ENCODE measurements at places on chromosomes 12 and 14. TPM values are rescaled to one million over a fixed set of nuclear protein-coding genes. Genes with fewer than 3 reads are reported as not detected.

GRCh38 chr14:75434138-75434889 is 6.5 kb downstream of the JDP2 start:
- no peak overlapping the region for H3K4me3 ChIP-seq
- H3K27me3 ChIP-seq, result no peaks in the 10 kb centered on the region
- H3K36me3 ChIP-seq, result peaks cover 56% of the 10 kb centered on the region
- peaks cover 72% of the 10 kb centered on the region for H3K4me1 ChIP-seq

DNA sequence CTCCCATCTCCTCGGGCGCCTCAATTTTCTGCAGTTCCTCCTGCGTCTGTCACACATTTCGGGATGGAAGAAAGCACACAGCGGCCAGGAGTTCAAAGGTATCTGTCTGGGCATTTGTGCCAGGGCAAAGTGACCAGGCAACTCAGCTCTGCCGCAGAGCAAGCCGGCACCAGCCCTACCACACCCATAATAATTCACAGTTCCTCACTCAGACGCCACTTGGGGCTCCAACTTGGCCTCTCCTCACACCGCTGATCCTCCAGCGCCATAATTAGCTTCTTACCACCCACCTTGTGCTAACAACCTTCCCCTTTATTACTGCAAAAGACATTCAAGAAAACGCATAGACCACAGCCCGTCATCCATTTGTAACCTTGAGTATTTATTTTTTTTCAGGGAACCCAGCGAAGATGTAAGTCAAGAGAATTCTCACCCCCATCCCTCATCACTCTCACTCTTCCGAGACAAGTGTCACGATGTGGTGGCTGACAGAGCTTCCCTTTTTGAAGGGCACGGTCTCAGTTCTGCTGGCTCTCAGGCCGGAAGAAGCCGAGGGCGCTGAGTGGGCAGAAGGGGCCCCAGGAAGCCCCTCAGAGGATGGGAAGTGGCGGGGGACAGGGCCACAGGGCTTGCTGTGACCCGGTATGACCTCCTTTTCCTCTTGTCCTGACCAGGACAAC is 25.2 kb upstream of the NCOR2 start:
- no peaks in the 10 kb centered on the region for H3K36me3 ChIP-seq
- no peak overlapping the region for H3K4me3 ChIP-seq
- H3K4me1 ChIP-seq, result peaks cover 13% of the 10 kb centered on the region
- DNase-seq, result no peak
- no peak overlapping the region for H3K27ac ChIP-seq
- no peaks in the 10 kb centered on the region for H3K27me3 ChIP-seq

The FAM177A1 gene
- 129 TPM for total RNA-seq

The GUCY2C gene
- not detected for total RNA-seq

The PUS7L gene
- 7.6 TPM for total RNA-seq

The SERPINA9 gene
- not detected for total RNA-seq
